HFFc6 (cell line): ENCODE measurements at places on chromosomes 4 and X. TPM values are rescaled to one million over a fixed set of nuclear protein-coding genes. Genes with fewer than 3 reads are reported as not detected.

DNA sequence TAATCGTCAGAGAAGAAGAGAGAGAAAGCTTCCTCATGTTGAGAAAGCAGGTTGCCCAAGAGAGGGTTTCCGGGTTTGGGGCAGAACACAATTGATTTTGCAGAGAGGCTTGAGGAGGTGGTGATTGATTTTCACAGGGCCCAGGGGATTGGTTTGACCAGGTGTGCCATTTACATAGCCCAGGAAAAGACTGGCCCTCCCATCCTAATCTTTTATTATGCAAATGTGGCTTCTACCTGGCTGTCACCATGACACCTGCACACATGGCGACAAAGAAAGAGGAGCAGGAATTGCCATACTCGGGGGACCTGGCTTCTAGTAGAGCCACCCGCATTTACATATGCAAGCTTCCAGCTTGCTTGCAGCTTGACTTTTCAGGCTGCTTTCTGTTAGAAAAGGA, 405.3 kb downstream of the PPP4R3C start:
- DNase-seq = no peak
- H3K4me1 ChIP-seq = no peaks in the 10 kb centered on the region
- no peak overlapping the region for H3K27ac ChIP-seq
- H3K36me3 ChIP-seq = no peaks in the 10 kb centered on the region

DNA sequence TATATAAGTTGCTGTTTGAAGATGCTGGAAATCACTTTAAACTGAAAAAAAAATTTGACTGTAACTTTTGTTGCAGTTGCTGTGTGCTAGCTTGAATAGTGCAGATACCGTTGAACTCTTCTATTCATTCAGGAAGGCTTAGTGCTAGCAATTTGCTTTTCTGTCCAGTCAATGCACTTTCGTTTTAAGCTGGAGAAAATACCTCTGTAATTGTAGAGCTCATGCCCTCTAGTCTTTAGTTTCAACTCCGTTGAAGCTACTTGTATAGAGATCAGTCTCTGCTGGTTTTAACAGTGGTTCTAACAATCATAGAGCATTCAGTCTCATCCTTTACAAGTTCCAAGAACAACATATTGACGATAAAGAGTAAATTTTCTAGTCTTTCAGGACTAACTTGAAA, 49.0 kb upstream of the TRPC3 start:
- H3K27me3 ChIP-seq = peaks cover 6% of the 10 kb centered on the region
- H3K27ac ChIP-seq = no peak overlapping the region
- no peaks in the 10 kb centered on the region for H3K36me3 ChIP-seq
- H3K4me1 ChIP-seq = no peaks in the 10 kb centered on the region; the same call in 1 of the 2 replicates

Gene SPON2
- 9.0 to 48.2 TPM (median 16.9 TPM) in 3 replicates for total RNA-seq

Gene ELMOD2
- 18.7 to 21.6 TPM (median 19.7 TPM) in 3 replicates for total RNA-seq

Gene RAB40A
- 0.08 to 0.11 TPM in 2 of 3 replicates, not detected in the other for total RNA-seq
